ENCODE measurements at places on chromosomes 3 and 15. TPM values are rescaled to one million over a fixed set of nuclear protein-coding genes. Genes with fewer than 3 reads are reported as not detected.
A peak's percentile ranks its signal among the peaks of the same experiment; 100 is the strongest.

GRCh38 chr3:185308126-185308754 is 54.4 kb upstream of the EHHADH start:
- peaks cover 7% of the 10 kb centered on the region for H3K4me1 ChIP-seq
- no peak overlapping the region for H3K4me3 ChIP-seq
- H3K27ac ChIP-seq = no peak overlapping the region

GRCh38 chr3:119571230-119571629 is 8.1 kb upstream of the ADPRH start:
- H3K27ac ChIP-seq = peak overlapping the region; percentile 44
- H3K4me1 ChIP-seq = peaks cover 11% of the 10 kb centered on the region
- H3K36me3 ChIP-seq = no peaks in the 10 kb centered on the region
- H3K4me3 ChIP-seq = no peak overlapping the region
- no peaks in the 10 kb centered on the region for H3K27me3 ChIP-seq

Gene GOLGA8S
- 0.53 TPM for total RNA-seq

- no peak overlapping the region for H3K27ac ChIP-seq
- no peak overlapping the region for H3K4me3 ChIP-seq
- DNase-seq = no peak
- no peaks in the 10 kb centered on the region for H3K4me1 ChIP-seq
- H3K36me3 ChIP-seq = peaks cover 19% of the 10 kb centered on the region
Measured at GRCh38 chr15:48426044-48426443, 94.8 kb downstream of the DUT start.

GRCh38 chr3:36282766-36283165 is 97.5 kb upstream of the STAC start:
- no peaks in the 10 kb centered on the region for H3K4me1 ChIP-seq
- H3K27me3 ChIP-seq = no peaks in the 10 kb centered on the region
- no peak overlapping the region for H3K27ac ChIP-seq
- DNase-seq = no peak

DNA sequence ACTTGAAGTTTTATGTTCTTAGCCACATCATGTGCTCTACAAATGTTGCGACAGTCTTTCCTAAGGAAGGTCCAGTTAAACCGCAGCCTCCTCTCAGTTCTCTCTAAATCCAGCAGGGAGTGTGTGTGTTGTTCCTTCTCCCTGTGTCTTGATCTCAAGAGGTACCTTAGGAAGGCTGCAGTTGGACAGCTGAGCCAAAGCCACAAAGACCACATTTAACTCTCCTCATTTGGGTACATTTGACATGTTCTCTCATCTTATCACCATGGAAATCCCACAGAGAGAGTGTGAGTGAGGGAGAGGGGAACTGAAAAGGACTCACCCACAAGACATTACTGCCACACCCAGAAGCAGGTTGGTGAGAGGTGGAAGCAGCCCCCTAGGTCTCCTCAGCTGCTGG is 79.5 kb downstream of the CD200R1L start:
- no peak overlapping the region for H3K4me3 ChIP-seq
- no peaks in the 10 kb centered on the region for H3K36me3 ChIP-seq
- H3K27me3 ChIP-seq = no peaks in the 10 kb centered on the region
- DNase-seq = no peak
- no peaks in the 10 kb centered on the region for H3K4me1 ChIP-seq

- H3K4me1 ChIP-seq = peaks cover 100% of the 10 kb centered on the region
- H3K36me3 ChIP-seq = peaks cover 28% of the 10 kb centered on the region
- H3K27ac ChIP-seq = peak overlapping the region; percentile 88
- no peaks in the 10 kb centered on the region for H3K27me3 ChIP-seq
Measured at GRCh38 chr15:31344823-31345605, 18.4 kb downstream of the KLF13 start.

DNA sequence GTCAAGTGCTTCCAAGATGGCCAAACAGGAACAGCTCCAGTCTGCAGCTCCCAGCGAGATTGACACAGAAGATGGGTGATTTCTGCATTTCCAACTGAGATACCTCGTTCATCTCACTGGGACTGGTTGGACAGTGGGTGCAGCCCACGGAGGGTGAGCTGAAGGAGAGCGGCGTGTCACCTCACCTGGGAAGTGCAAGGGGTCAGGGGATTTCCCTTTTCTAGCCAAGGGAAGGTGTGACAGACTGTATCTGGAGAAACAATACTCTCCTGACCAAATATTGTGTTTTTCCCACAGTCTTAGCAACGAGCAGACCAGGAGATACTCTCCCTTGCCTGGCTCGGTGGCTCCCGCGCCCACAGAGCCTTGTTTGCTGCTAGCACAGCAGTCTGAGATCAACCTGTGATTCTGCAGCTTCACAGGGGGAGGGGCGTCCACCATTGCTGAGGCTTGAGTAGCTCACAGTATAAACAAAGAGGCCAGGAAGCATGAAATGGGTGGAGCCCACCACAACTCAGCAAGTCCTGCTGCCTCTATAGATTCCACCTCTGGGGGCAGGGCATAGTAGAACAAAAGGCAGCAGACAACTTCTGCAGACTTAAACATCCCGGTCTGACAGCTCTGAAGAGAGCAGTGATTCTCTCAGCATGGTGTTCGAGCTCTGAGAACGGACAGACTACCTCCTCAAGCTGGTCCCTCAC is 293.5 kb upstream of the SUCLG2 start:
- no peak overlapping the region for H3K4me3 ChIP-seq
- no peaks in the 10 kb centered on the region for H3K27me3 ChIP-seq
- no peaks in the 10 kb centered on the region for H3K4me1 ChIP-seq
- no peak for DNase-seq

DNA sequence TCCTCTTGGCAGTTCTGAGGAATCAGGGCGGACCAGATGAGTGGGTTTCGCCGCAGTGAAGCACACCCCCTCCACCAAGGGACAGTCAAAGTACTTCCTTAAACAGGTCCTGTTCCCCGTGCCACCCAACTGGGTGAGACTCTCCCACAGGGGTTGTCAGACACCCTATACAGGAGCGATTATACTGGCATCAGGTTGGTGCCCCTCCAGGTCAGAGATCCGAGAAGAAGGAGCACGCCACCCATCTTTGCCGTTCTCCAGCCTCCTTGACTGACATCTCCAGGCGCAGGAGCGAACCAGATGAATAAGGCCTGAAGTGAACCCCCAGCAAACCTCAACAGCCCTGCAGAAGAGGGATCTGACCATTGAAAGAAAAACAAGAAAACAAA is 108.1 kb upstream of the ZBTB20 start:
- H3K36me3 ChIP-seq = no peaks in the 10 kb centered on the region
- H3K4me1 ChIP-seq = no peaks in the 10 kb centered on the region
- H3K27ac ChIP-seq = no peak overlapping the region
- H3K27me3 ChIP-seq = no peaks in the 10 kb centered on the region
- H3K4me3 ChIP-seq = no peak overlapping the region

DNA sequence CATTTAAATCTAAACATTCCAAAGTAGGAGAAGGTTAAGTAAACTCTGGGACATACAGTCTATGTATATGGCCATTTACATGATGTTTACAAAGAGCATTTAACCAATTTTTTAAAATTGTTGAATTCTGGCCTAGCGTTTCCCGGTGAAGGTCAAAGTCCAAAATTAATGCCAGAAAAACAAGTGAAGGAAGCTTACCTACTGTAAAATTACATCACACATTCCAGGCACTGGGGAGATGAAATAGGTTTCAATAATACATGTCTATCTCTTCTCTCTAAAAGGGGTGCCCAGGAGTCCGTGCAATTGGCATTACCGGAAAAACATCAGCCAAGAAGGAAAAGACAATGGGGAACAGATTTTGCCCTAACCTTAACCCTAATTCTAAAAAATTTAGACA is 358.8 kb downstream of the VPS13C start:
- H3K27ac ChIP-seq = no peak overlapping the region
- H3K4me1 ChIP-seq = no peaks in the 10 kb centered on the region
- no peaks in the 10 kb centered on the region for H3K36me3 ChIP-seq
- H3K27me3 ChIP-seq = peaks cover 2% of the 10 kb centered on the region
- no peak overlapping the region for H3K4me3 ChIP-seq
- DNase-seq = no peak

Gene PXYLP1
- total RNA-seq = 8.9 TPM

- no peaks in the 10 kb centered on the region for H3K4me1 ChIP-seq
- DNase-seq = no peak
- no peak overlapping the region for H3K27ac ChIP-seq
- no peak overlapping the region for H3K4me3 ChIP-seq
- H3K36me3 ChIP-seq = no peaks in the 10 kb centered on the region
- no peaks in the 10 kb centered on the region for H3K27me3 ChIP-seq
Measured at GRCh38 chr3:89402051-89402450, 294.6 kb downstream of the EPHA3 start.

- no peaks in the 10 kb centered on the region for H3K4me1 ChIP-seq
- H3K36me3 ChIP-seq = no peaks in the 10 kb centered on the region
- H3K27ac ChIP-seq = no peak overlapping the region
- no peak overlapping the region for H3K4me3 ChIP-seq
Measured at GRCh38 chr3:168001244-168001643, 94.5 kb downstream of the GOLIM4 start.

DNA sequence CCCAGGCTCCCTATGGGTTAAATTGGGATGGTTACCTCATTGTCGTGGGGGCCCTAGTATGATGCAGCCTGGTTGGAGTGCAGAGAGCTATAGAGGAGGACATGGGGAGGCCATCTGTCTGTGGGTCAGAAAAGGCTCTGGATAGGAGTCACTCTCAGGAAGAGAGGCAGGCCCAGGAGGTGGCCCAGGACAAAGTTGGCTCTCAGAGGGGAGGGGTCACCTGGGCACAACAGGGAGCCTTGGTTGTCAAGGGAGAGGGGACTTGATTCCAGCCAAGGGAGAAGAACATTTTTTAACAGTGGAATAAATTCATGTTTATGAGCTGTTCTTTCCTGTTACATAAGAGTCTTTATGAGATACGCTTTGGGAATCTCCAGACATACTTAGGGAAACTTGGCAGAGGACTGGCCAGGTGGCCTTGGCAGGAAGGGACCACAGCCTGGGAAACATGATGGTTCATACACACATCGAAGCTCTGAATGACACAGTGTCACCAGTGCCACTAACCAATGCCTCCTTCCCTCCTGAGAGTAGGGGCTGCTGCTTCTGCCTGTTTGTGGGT is 27.5 kb upstream of the LCTL start:
- H3K27ac ChIP-seq = no peak overlapping the region
- no peaks in the 10 kb centered on the region for H3K27me3 ChIP-seq
- peak; percentile 8 for DNase-seq
- H3K4me3 ChIP-seq = no peak overlapping the region

Gene STAC
- 51.4 TPM for total RNA-seq

GRCh38 chr3:46299608-46300460 is 54.1 kb upstream of the CCR2 start:
- no peak overlapping the region for H3K4me3 ChIP-seq
- DNase-seq = no peak
- H3K27me3 ChIP-seq = no peaks in the 10 kb centered on the region
- H3K4me1 ChIP-seq = peaks cover 33% of the 10 kb centered on the region
- peak overlapping the region; percentile 64 for H3K27ac ChIP-seq

Gene CGNL1
- 46.0 TPM for total RNA-seq

- peak; percentile 55 for DNase-seq
- H3K36me3 ChIP-seq = no peaks in the 10 kb centered on the region
- no peaks in the 10 kb centered on the region for H3K27me3 ChIP-seq
- H3K4me1 ChIP-seq = no peaks in the 10 kb centered on the region
- H3K27ac ChIP-seq = no peak overlapping the region
Measured at GRCh38 chr3:72008226-72008996, 223.5 kb upstream of the PROK2 start.

Data from lower lobe of right lung (tissue), 2 donors.